ENCODE measurements at places on chromosomes 2 and 18.

DNA sequence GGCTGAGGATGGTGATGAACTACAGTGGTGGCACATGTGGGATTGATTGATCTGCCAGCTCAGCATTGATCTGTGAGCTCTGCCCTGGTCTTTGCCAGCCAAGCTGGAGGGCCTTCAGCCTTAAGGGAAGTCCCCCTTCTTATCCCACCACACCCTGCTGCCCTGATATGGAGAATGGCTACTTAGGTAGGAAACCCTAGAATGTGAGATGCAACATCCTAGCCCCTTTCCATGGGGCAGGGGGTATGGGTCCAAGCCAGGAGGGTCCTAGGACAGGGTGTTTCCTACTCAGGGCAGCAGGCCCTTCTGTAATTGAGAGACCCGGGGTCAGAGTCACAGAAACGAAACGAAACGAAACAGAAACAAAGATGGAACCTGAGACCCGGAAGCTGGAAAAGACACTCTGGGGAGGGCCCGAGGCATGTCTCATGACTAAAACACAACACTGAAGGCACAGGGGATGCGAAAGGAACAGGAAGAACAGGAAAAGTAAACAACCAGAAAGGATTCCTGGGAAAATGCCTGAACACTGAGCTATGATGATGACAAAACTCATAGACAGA is 16.9 kb upstream of the SULT1C2 start:
- no peak for DNase-seq

DNA sequence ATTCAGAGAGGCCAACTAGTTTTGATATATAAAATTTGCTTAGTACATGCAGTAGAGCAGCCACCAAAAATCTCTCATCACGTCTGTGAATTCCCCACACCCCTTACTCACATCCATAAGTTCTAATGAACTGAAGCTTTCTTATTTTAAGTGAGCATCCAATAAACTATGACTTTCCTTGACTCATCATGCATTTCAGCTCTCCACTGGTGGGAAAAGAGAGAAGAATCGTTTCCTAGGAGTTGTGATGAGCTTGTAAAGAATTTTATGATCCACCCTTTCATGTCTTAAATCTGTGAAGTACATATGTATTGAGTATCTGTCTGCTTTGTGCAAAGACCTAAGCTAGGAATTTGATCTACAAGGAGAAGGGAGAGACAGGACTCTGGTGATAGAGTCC is 428.6 kb downstream of the SETBP1 start:
- no peak for DNase-seq

- DNase-seq, result no peak
Observed at GRCh38 chr2:4507661-4508060, 804.3 kb downstream of the DCDC2C start.

- DNase-seq, result peak; percentile 89
Observed at GRCh38 chr2:113138428-113139322, 11.3 kb downstream of the IL1RN start.

DNA sequence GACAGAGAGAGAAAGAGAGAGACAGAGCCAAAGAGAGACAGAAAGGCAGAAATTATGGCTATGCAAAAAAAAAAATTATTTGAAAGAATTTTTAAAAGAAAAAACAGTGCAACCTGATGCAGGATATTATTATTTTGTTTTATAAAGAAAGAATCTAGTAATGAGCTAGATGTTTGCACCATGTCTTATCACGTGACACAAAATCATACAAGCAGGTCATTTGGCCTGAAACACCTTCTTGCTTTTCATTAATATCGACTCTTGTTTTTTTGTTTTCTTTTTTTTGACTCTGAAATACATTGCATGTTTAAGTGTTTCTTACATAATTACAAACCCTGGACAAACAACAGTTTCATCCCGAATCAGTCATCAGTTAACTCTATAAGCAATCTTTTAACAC is 606.0 kb downstream of the LRP1B start:
- DNase-seq, result no peak

- DNase-seq, result no peak
Observed at GRCh38 chr18:38019292-38019691, 453.7 kb upstream of the CELF4 start.

GRCh38 chr2:168545439-168546082 is 89.5 kb downstream of the CERS6 start:
- DNase-seq, result peak; percentile 16

GRCh38 chr2:85599468-85600234 is 2.8 kb downstream of the TMEM150A start:
- DNase-seq, result no peak

- DNase-seq, result no peak
Observed at GRCh38 chr2:217267758-217268157, 407.9 kb upstream of the TNP1 start.

- no peak for DNase-seq
Observed at GRCh38 chr2:64975232-64975821, 13.9 kb upstream of the SLC1A4 start.

- DNase-seq, result no peak
Observed at GRCh38 chr18:75879196-75879595, 451.7 kb upstream of the SMIM21 start.

DNA sequence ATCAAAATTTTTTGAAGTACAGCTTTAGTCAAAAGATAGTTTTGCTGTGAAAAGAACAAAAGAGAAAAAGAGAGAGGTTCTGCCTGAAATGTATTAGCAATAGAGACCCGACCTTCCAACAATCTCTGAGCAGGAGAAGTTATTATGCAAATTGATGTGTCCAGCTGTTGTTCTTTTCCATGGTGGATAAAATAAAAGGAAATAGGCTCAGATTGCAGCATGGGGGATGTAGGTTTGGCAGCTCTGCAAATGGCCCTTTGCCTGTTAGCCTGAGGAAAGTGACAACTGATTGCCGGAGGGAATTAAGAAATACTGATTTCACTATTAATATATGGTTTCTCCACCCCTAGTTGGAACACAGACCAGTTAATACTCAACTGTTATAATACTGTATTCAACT is 1283.2 kb upstream of the NXPH2 start:
- no peak for DNase-seq

- DNase-seq, result no peak
Observed at GRCh38 chr2:221264318-221264717, 307.8 kb downstream of the EPHA4 start.

DNA sequence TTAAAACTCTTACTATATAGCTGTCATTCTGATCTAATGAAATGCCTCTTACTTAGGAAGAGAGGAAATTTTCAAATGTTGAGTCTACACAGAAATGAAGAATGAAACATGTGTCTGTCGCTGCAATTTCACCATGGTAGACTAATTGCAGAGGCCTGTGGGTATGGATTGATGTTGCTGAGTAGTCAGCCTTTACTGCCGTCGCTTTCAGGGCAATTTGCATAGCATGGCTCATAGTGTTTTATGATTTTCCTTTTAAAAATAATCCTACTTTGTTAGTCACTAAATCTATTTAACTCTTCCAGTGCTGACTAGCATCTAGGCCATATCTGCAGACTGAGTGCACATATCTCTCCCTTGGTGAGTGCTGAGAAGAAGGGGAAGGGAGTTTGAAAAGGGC is 819.2 kb downstream of the SATB2 start:
- no peak for DNase-seq

- no peak for DNase-seq
Observed at GRCh38 chr2:144835634-144836350, 315.9 kb upstream of the ZEB2 start.

GRCh38 chr2:190136259-190136658 is 73.7 kb upstream of the MSTN start:
- no peak for DNase-seq

DNA sequence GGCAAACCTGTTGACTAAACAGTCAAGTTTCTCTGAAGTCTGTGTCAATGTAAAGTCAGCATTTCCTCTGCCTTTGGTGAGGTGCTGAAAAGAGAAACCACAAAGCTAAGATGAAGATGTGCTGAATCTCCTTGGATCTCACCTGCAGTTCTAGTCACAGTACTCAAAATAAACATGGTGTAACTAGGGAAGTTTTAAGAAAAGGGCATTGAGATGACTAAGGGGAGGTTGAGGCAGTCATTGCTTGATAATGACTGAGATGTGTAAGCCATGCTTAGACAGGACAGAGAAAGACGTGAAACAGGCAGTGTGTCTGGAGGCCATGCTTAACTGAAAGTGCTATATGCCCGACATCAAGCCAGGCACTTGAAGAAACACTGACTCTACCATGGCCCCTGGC is 1010.0 kb upstream of the CELF4 start:
- DNase-seq, result no peak

GRCh38 chr2:43251171-43251731 is 24.8 kb upstream of the ZFP36L2 start:
- no peak for DNase-seq

- DNase-seq, result no peak
Observed at GRCh38 chr2:46495231-46496030, 16.1 kb downstream of the TMEM247 start.

GRCh38 chr2:224241812-224242211 is 160.1 kb downstream of the FAM124B start:
- DNase-seq, result no peak

DNA sequence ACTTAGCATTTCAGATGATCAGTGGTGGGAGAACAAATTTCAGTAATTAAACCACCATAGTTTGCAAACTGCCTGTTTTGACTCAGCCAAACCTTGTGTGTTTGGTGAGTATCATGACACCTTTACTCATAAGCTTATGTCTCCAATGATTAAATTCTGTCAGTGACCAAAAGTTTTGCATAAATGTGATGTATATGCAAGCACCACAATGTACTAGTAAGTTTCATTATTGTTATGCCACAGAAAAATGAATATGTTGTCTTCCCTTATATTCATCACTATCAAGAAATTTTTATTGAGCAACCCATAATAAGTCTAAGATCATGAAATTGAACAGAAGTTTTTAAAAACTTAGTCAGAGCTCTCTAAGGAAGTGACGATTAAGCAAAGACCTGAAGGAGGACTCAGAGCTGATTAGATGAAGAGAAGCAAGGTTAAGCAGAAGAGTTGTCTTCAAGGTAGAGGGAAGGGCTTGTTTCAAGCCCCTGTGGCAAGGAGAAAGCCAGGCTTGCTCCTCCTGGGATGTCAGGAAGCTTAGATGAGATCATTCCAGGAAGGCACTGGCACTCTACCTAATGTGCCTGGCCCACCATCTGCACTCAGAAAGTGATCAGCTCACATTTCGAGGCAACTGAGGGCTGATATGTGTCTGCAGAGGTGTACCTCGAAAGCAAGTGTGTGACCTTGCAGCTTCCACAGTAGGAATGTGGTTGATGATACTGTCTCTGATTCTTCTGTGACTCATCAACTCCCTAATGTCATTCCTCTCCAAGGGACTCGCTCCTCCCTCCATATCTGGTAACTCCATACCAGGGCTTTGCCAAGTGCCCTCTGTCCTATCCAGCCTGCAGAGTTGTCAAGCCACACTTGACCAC is 54.7 kb downstream of the KCTD18 start:
- DNase-seq, result no peak

GRCh38 chr2:212939777-212940531 is 211.5 kb downstream of the IKZF2 start:
- DNase-seq, result no peak
